Suprapubic skin (tissue), 4 donors: ENCODE measurements at places on chromosomes 5 and 9. TPM values are rescaled to one million over a fixed set of nuclear protein-coding genes. Genes with fewer than 3 reads are reported as not detected.

Gene IGFBPL1
- not detected for total RNA-seq

Gene GHR
- 19.9 TPM for total RNA-seq

Gene PRR7
- total RNA-seq: 7.6 TPM

Gene PCDHGA3
- 2.2 TPM for total RNA-seq

Gene CNOT8
- 55.3 TPM for total RNA-seq

Gene AMBP
- 3.6 TPM for total RNA-seq

Gene HOMER1
- 6.0 TPM for total RNA-seq

Gene CTXN3
- not detected for total RNA-seq

Gene TAS2R1
- total RNA-seq: not detected

Gene TXNDC8
- total RNA-seq: not detected

Gene PDGFRB
- total RNA-seq: 23.8 TPM

Gene ADRB2
- 109 TPM for total RNA-seq

Gene TDRD7
- 4.2 TPM for total RNA-seq

Gene MEGF9
- total RNA-seq: 43.1 TPM

DNA sequence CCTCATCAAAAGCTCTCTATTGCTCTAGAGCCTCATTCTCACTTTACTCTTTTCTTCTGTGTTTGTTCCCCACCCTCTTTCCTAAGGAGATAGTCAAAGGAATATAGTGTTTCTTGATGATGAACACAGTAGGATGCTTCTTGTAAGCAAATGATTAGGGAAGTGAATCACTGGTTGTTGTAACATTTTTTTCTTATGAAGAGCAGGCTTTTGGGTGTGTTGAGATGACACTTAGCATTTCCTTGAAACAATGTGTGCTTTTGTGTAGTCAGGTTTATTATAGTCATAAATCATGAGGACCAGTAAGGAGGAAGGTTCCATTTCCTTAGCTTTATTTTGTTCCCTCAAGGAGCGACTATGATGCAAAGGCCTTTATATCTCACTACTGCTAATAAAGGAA lies 1991.3 kb upstream of the C9orf72 start:
- H3K4me1 ChIP-seq: no peaks in the 10 kb centered on the region
- no peak for DNase-seq
- H3K27ac ChIP-seq: no peak overlapping the region
- H3K36me3 ChIP-seq: no peaks in the 10 kb centered on the region

DNA sequence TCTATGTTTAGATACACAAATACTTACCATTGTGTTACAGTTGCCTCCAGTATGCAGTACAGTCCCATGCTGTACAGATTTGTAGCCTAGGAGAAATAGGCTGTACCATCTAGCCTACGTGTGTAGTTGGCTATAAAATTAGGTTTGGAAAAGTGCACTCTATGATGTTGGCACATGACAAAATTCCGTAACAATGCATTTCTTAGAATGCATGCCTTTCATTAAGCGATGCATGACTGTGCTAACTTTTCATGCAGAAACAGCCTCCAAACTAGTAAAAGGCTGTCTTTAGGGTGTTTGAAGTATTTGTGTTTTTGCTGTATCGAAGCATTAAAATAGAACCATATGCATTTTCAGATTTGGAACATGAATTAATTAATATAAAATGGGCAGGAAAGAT lies 157.9 kb downstream of the RMI1 start:
- H3K4me3 ChIP-seq: no peak overlapping the region
- peaks cover 32% of the 10 kb centered on the region for H3K4me1 ChIP-seq
- DNase-seq: no peak
- H3K27me3 ChIP-seq: peaks cover 35% of the 10 kb centered on the region
- no peak overlapping the region for H3K27ac ChIP-seq

GRCh38 chr5:107289030-107289714 lies 381.6 kb downstream of the EFNA5 start:
- H3K27me3 ChIP-seq: no peaks in the 10 kb centered on the region
- H3K4me3 ChIP-seq: no peak overlapping the region
- no peaks in the 10 kb centered on the region for H3K36me3 ChIP-seq
- peaks cover 8% of the 10 kb centered on the region for H3K4me1 ChIP-seq
- H3K27ac ChIP-seq: peak overlapping the region; percentile 27

GRCh38 chr9:5801739-5802113 lies 31.2 kb downstream of the ERMP1 start:
- no peak overlapping the region for H3K27ac ChIP-seq
- no peak overlapping the region for H3K4me3 ChIP-seq
- H3K36me3 ChIP-seq: peaks cover 9% of the 10 kb centered on the region
- peaks cover 4% of the 10 kb centered on the region for H3K4me1 ChIP-seq

- no peaks in the 10 kb centered on the region for H3K27me3 ChIP-seq
- peak overlapping the region; percentile 13 for H3K4me3 ChIP-seq
- no peak for DNase-seq
- H3K36me3 ChIP-seq: no peaks in the 10 kb centered on the region
These were observed 1.1 kb downstream of the FUT7 start for GRCh38 chr9:137030538-137031527.

DNA sequence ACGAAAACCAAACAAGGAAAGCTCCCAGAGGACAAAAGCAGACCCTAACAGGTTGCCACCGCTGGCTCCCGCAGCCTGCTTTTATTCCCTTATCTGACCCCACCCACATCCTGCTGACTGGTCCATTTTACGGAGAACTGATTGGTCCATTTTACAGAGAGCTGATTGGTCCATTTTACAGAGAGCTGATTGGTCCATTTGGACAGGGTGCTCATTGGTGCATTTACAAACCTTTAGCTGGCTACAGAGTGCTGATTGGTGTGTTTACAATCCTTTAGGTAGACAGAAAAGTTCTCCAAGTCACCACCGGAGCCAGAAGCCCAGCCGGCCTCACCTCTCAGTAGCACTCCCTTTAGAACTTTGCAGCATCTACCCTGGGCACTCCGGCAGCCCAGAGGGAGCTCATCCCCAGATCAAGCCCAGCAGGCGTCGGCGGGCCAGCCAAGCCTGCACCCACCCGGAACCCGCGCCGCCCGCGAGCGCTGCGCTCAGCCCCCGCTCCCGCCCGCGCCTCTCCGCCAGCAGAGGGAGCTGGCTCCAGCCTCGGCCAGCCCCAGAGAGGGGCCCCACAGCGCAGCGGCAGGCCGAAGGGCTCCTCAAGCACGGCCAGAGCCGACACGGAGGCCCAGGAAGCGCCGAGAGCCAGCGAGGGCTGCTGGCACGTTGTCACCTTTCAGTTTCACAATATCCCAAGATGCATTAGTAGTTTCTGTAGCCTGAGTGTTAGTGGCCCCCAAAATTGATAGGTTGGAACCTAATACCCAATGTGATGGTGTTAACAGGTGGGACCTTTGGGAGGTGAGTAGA lies 35.3 kb upstream of the CLPTM1L start:
- peaks cover 10% of the 10 kb centered on the region for H3K4me1 ChIP-seq
- H3K36me3 ChIP-seq: no peaks in the 10 kb centered on the region
- H3K4me3 ChIP-seq: peak overlapping the region; percentile 35
- H3K27me3 ChIP-seq: peaks cover 18% of the 10 kb centered on the region
- no peak for DNase-seq

GRCh38 chr9:96169901-96170300 lies 132.1 kb downstream of the HSD17B3 start:
- peaks cover 3% of the 10 kb centered on the region for H3K27me3 ChIP-seq
- H3K4me3 ChIP-seq: no peak overlapping the region
- H3K36me3 ChIP-seq: no peaks in the 10 kb centered on the region
- DNase-seq: no peak

DNA sequence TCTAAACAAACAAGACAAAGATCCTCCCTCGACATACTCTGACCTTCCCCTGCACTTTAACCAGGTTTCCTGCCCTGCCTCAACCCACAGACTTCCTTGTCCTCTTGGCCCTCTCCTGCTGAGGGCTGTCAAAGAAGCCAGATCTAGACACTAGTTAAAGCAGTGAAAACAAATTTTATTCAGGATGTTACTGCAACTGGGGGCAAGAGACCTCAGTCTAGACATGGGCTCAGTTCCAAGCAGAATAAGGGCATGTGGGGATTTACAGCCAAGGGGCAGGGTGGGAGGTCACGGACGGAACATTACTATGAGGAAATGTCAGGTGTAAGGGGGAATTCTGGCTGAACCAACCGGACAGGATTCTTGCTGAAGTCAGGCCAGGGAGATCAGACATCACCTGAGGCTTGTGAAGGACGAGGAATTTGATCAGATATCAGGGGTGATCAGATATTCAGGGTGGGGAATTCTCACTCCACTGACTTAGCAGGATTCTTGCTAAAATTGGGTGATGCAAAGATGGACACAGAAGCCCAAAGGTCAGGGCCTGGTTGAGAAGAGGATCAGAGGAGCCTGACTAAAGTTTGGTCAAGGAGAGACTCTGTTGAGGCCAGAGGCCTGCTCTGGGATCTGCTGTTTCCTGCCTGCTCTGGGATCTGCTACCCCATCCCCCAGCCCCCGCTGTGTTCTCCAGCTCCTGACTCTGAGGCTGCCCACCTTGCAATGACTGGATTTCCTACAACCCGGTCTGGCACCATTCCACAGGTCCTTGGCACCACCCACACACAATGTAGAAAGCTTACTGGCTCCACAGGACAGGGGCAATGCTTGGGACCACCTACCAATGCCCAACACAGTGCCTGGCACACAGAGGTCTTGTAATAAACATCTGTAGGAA lies 21.5 kb downstream of the GABBR2 start:
- H3K36me3 ChIP-seq: no peaks in the 10 kb centered on the region
- no peak overlapping the region for H3K27ac ChIP-seq
- no peak for DNase-seq
- H3K27me3 ChIP-seq: no peaks in the 10 kb centered on the region
- no peak overlapping the region for H3K4me3 ChIP-seq

- DNase-seq: no peak
- H3K36me3 ChIP-seq: no peaks in the 10 kb centered on the region
- H3K27ac ChIP-seq: no peak overlapping the region
- H3K27me3 ChIP-seq: no peaks in the 10 kb centered on the region
- no peak overlapping the region for H3K4me3 ChIP-seq
These were observed 2.2 kb upstream of the CLINT1 start for GRCh38 chr5:157860898-157861890.

- H3K27me3 ChIP-seq: no peaks in the 10 kb centered on the region
- DNase-seq: no peak
- H3K27ac ChIP-seq: no peak overlapping the region
- no peaks in the 10 kb centered on the region for H3K36me3 ChIP-seq
- H3K4me3 ChIP-seq: no peak overlapping the region
- H3K4me1 ChIP-seq: peaks cover 31% of the 10 kb centered on the region
These were observed 4.1 kb downstream of the RAPGEF6 start for GRCh38 chr5:131630963-131631350.

- no peak overlapping the region for H3K27ac ChIP-seq
- DNase-seq: no peak
- peaks cover 45% of the 10 kb centered on the region for H3K4me1 ChIP-seq
These were observed 27.9 kb downstream of the TRIO start for GRCh38 chr5:14171046-14171445.

DNA sequence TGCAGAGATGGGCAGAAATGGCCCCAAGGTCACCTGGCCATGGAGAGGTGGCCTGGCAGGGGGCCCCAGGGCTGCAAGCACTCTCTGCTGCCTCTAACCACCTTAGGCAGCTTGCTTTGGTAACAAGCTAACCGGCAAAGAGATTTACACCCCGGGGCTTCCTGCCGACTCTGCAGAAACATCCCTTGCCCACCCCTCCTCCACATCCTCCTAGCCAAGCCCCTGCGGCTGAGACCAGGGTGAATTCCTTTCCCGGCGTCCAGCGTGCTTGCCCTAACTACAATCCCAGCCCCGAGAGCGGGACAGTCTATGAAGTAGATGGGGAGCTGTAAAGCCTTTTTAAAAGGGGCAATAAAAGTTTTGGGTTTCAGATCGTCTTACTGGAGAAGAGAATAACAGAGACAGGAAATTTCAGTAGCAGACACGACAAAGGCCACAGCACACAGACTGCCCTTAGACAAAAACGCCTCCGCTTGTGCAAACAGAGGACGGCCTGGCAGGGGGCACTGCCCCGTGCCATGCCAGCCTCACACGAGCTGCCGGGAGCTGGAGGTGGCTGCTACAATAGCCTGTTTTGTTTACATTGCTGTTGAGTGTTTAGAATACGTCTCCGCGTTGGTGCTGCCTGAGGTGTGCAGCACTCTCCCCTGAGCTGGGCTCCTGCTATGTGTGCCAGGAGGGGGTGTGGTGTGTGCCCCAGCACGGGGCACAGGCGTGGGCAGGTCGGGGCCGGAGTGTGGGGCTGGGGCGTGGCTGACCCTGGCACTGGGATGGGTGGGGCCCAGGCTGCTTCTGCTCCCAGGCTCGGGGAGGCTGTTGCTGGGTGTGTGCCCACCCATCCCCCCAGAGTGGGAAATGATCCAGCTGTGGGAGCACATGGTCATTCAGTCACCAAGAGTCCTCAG lies 15.3 kb downstream of the MYMK start:
- H3K4me1 ChIP-seq: peaks cover 28% of the 10 kb centered on the region
- peak overlapping the region; percentile 9 for H3K4me3 ChIP-seq
- no peak for DNase-seq
- no peak overlapping the region for H3K27ac ChIP-seq

DNA sequence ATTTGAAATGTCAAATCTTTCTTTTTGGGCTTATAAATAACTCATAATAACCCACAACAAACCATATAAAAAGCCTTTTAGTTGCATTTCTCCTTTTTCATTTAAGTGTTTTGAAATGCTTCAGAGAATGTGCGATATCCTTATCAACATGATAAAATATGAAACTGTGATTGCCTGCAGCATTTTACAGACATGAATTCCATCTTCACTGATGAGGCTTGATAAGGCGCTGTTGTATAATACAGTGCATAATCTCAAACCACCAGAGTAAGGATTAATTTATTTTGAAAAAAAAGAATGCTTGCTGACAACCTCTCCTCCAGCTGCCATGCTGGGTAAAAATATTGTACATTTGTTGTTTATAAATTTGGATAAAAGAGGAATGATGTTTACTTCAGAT lies 216.8 kb downstream of the PBX3 start:
- no peak overlapping the region for H3K4me3 ChIP-seq
- DNase-seq: no peak
- no peaks in the 10 kb centered on the region for H3K4me1 ChIP-seq
- no peaks in the 10 kb centered on the region for H3K27me3 ChIP-seq
- H3K36me3 ChIP-seq: peaks cover 19% of the 10 kb centered on the region
- H3K27ac ChIP-seq: no peak overlapping the region

GRCh38 chr9:88391236-88391635 lies 3.0 kb downstream of the SPIN1 start:
- H3K4me1 ChIP-seq: peaks cover 38% of the 10 kb centered on the region
- no peak overlapping the region for H3K4me3 ChIP-seq
- H3K36me3 ChIP-seq: no peaks in the 10 kb centered on the region
- no peaks in the 10 kb centered on the region for H3K27me3 ChIP-seq

DNA sequence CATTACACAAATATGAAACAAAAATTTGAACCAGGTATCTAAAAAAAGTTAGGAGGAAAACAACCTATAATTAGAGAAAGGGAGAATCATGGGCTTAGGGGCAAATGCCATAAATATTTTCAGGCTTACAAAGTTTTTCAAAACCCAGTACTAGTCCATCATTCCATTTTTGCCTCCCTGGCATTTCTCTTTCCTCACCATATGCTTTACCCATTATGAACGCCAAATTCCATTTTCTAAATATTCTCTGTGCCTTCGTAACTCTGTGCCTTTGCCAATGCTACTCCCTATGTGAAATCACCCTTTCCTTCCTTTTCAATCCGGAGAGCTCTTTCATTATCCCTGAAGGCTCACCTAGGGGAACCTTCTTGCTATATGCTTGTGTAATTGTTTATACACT lies 434.1 kb downstream of the ZSWIM6 start:
- H3K27me3 ChIP-seq: no peaks in the 10 kb centered on the region
- H3K4me3 ChIP-seq: no peak overlapping the region
- no peaks in the 10 kb centered on the region for H3K4me1 ChIP-seq
- H3K27ac ChIP-seq: no peak overlapping the region

GRCh38 chr9:137788561-137789294 lies 88.9 kb upstream of the CACNA1B start:
- no peaks in the 10 kb centered on the region for H3K27me3 ChIP-seq
- DNase-seq: no peak
- peaks cover 87% of the 10 kb centered on the region for H3K36me3 ChIP-seq
- no peaks in the 10 kb centered on the region for H3K4me1 ChIP-seq
